ENCODE measurements at places on chromosomes 4 and X. TPM values are rescaled to one million over a fixed set of nuclear protein-coding genes. Genes with fewer than 3 reads are reported as not detected.

DNA sequence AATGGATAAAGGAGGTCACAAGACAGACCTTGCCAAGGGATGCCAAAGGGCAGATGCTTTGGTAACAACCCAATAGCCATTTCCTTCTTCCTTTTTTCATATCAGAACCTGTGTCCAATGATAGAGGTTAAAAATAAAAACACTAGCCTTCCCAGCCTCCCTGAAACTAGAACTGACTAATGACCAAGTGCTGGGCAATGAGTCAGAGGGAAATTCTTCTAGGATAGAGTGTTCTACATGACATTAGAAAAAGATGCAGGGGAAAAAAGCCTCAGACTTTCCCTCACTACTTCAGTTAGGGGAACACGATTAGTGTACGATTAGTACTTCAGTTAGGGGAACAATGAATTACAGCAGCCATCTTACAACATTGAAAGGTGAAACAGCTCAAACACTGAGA lies 29.3 kb upstream of the FAM47C start:
- DNase-seq, result no peak

- DNase-seq, result no peak
These were observed 466.0 kb downstream of the INPP4B start for GRCh38 chr4:142380052-142380602.

DNA sequence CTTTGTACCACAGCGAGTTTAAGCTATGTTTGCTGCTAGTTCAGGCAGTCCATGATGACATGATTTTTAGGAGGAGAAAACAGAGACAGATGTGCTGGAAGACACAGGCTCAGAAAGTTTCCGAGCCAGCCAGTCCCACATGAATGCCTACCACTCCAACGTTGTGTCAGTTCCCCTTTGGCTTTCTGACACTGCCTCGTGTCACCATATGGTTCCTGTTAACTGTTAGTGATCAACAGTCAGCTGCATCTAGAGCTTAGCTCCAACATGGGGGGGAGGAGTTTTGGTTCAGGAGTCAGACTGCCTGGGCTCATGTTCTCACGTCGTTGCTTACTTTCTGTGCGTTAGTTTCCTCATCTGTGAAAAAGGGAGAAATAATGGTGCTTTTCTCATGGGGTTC lies 343.7 kb downstream of the MID1IP1 start:
- no peak for DNase-seq

DNA sequence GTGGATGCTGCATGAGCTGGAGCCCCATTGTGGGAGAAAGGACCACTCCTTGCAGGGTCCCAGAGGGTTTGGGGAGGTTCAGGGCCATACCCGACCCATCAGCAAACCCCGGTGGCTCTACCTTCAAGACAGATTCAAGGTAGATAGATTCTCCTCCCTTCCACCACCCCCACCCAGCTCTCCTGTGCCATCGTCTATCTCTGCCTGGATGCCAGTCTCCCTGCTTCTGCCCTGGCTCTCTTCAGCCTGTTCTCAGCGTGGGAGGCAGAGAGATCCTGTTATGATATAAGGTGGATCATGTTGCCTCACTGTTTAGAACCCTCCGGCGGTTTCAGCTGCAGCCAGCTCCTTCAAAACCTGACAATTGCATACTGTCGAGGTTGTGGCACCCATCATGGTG lies 5.4 kb downstream of the LAGE3 start:
- DNase-seq, result no peak

GRCh38 chr4:136495076-136495475 lies 1037.2 kb downstream of the PCDH18 start:
- no peak for DNase-seq

- no peak for DNase-seq
These were observed 687.0 kb upstream of the EPHA5 start for GRCh38 chr4:66357316-66357715.

ABCG2 gene
- 2.3 TPM for total RNA-seq

GRCh38 chr4:2377241-2377640 lies 41.2 kb downstream of the ZFYVE28 start:
- DNase-seq, result no peak

DNA sequence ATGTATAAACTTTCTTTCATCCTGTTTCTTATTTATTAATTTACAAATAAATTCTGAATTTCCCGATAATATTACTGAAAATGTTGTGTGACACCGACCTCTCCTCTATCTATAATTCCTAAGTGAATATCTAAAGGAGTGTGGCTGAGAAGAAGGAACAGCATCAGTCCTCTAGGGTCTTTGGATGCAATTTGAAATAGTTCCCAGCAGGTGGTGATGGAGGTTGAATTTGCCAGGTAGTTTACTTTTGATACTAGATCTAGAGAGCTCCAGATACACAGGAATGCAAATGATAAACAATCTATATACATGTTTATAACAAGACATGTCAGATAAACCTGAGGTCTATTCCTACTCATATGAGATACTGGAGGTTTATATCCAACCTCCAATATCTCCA lies 305.4 kb downstream of the PCDH18 start:
- DNase-seq, result no peak

DNA sequence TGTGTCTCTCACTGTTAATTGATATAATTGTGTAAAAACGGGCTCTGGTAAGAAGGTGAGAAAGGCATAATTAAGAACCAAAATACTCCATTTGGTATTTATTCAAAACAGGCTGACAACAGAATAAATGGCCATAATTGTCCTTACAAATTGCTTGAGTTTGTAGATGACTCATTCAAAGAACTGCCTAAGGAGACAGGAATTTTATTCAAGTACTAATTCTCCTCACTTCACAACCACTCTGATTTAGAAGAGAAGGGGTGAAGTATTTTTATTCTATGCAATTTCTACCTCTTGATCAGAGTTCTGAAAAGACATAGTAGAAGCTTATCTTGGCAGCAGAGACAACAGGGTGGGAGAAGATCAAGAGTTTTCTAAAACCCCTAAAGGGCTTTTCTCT lies 43.1 kb downstream of the ATP11C start:
- no peak for DNase-seq

AFM gene
- 0.26 TPM for total RNA-seq

DNA sequence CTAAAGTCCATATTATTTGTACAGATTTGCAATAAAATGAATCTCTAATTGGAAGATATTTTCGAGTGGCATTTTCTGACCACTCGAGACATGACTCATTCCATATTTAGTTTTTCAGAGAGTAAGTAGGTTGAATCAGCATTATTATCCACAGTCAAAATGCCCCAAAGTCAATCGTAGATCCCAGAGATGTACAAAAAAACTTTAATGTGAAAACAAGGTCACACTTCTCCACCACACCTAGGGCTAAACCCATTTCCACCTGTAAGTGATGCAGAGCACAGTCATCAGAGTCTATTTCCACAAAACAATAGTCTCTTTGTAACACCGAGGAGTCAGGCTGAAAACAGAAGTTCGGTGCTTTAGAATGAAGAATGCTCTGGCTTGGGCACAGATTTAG lies 117.1 kb upstream of the TENM3 start:
- DNase-seq, result no peak

SHOX gene
- total RNA-seq, result not detected

DNA sequence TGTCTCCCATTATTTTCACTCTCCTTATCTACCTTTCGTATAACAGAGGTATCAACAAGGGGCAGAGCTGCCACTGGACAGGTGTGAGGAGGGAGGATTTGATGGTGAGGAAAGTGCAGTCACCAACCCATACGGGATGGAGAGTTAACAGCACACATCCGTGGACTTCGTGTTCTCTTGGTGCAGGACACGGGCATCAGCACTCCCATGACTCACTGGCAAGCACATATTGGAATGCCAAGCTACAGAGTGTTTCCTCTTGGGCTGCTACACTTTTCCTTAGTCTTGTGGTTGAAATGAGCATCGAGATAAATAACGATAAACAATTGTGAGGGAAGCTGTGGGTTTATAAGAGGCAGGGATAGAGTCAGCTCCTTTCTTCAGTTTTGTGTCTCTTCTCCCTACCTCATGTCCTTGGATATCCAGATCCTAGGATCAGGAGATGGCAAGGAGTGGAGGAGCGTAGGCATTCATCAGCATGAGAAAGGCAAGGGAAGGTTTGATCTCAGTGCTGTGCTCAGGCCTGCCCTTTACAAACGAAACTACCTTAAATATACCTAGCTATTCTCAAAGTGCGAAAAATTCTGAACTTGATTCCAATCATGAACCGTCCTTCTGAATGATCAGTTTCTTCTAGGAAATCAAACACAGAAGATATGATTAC lies 96.3 kb downstream of the ZNF827 start:
- DNase-seq, result no peak

- no peak for DNase-seq
These were observed 132.3 kb upstream of the VCX3A start for GRCh38 chrX:6667048-6667768.

DNA sequence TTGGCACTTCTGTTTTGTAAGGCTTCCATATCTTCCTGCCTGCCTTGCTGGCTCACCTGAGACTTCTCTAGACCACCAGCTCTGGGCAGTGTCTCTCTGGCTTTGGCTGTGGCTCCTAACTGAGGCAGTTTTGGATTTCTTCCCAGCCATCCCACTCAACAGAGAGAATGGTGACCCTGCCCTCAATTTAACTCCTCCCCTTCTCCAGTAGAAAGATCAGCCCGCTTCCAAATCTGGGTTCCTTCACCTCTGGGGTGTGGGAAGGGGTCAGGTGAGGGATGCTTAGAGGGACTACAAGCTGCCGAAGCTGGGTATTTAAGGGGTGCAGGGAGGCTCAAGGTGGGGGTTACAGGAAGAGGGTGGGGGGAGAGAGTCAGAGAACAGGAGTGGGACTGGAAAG lies 23.7 kb downstream of the NAP1L5 start:
- DNase-seq, result no peak

DNA sequence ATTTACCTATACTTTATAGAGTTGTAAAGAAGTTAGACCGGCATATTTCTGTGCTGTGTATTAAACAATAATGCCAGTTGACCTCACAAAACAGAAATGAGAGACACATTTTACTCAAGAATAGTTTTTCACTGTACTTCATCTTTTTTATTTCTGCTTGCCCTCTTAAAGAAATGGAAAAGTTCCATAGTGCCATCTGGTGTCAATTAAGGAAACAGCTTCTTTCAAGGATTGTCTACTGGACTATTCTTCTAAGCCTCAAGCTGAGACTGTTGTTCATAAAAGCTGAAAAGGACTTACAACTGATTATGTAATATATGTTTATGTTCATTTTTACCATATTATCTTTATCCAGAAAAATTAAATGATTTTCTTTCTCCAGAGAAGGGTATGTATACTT lies 1523.7 kb downstream of the ARAP2 start:
- no peak for DNase-seq

AFAP1 gene
- total RNA-seq, result 32.9 TPM

DNA sequence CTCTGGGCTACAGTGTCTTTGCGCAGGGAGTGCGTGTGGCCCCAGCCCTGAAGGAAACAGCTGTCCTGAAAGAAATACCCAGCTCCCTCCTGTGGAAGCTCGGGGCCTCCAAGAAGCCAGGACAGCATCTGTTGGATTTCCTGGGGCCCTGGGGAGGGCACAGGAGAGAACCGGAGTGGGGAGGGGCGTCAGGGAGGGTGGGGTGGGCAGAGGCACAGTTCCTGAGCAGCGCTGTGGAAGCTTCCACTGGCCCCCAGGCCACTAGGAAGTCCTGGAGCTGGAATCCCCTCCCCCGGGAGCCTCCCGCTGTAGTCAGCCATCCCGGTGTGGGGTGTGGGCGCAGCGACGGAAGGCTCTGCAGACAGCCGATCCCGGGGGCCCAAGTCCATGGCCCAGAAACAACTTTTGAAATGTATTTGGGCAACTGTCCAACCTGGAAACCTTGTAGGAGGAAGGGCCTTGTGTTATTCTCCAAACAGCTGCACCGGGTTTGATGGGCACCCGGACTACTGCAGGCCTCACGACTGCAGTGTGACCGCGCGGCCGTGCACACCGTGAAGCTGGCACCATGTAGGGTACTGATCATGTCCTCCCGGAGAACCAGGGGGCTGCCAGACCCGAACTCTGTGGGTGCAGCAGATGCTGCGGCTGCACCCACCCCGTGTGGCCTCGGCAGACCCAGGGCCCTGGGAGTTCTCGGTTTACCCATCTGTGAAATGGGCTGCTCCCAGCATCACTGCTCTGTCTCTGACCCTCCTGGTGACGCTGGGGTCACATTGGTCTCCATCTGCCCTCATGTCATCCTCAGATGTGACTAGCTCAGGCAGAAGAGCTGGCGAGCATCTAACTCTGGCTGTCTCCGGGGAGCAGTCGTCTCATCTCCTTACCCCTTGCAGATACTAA lies 68.5 kb upstream of the HMX1 start:
- no peak for DNase-seq

SLC4A4 gene
- total RNA-seq, result 286 TPM

GRCh38 chr4:7487998-7488671 lies 53.4 kb upstream of the PSAPL1 start:
- no peak for DNase-seq

DNA sequence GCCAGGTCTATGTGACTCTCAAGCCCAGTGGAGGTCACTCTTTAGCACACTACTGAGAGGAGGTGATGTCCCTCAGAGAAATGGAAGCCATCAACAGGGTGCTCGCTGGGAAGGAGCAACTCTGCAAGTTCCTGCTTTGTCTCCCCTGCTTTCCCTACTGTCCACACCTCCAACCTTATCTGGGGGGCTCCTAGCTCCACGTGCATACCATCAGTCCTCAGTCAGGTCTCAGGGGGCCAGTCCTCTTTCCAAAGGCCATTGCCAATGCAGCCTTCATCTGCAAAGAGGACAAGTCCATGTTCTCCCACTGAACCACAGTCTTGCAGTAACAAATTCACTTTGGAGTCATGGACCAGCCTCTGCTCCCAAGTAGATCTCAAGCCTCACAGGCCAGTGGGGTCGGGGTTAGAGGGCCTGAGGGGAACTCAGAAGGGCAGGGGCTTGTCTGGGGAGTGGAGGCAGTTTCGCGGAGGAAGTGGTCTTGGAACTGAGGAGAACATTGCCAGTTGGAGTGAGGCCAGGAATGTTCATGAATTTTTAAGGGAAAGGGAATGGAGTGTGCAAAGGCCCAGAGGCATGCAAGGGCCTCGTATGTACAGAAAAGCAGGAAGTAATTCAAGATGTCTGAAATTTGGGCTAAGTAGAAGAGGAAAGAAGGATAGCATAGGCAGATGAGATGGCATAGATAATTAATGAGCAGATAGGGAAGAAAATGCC lies 8.9 kb downstream of the RTL5 start:
- DNase-seq, result no peak

- no peak for DNase-seq
These were observed 175.5 kb upstream of the GPRIN3 start for GRCh38 chr4:89482926-89483595.

SUPT20HL1 gene
- not detected for total RNA-seq

DNA sequence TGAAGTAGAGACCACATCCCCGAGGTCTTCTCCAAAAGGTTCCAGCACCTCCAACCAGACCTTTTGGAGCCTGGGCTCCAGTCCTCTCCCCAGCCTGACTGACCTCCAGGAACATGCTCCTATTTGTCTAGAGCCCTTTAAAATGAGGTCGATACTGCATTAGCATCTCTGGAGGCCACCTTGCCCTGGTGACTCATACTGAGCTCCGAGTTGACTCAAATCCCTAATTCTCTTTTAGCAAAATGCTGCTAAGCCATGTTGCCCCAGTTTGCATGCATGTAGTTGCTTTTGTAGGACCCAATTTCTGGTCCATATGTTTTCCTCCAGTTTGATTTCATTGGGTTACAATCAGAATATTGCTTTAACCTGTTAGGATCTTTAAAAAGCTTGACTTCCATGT lies 43.5 kb upstream of the CITED1 start:
- no peak for DNase-seq

Measured in progenitor cell of endocrine pancreas (in vitro differentiated cells).